ENCODE measurements at places on chromosomes 5 and 9.

- no peak for DNase-seq
These were observed 207.0 kb downstream of the MEF2C start for GRCh38 chr5:88675708-88676636.

- DNase-seq: no peak
These were observed 160.2 kb downstream of the ARHGEF28 start for GRCh38 chr5:73786043-73786831.

DNA sequence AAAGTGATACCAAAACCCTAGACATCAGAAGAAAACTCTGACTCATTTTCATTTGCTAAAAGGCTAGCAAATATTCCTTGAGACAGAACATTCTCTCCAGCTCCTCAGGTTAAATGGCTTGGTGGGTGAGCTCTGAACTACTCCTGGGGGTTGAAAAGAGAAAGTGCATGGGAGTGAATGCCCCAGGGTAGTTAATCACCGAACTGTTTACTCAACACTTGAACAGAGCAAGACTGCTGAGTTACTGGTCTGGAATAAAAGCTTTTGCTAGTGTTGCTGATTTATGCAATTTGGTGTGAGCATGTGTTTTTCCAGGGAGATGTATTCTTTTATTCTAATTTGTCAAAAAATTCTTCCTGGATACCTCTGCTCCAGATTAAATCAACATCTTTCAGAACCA, 88.3 kb upstream of the PRDM9 start:
- DNase-seq: no peak

GRCh38 chr5:10797261-10797660, 36.2 kb upstream of the DAP start:
- no peak for DNase-seq

GRCh38 chr5:60196385-60197113, 303.0 kb upstream of the PDE4D start:
- DNase-seq: peak; percentile 81

GRCh38 chr5:42600441-42600840, 156.2 kb upstream of the CCDC152 start:
- DNase-seq: no peak

- DNase-seq: no peak
These were observed 19.6 kb downstream of the FBXO38 start for GRCh38 chr5:148403344-148403743.

DNA sequence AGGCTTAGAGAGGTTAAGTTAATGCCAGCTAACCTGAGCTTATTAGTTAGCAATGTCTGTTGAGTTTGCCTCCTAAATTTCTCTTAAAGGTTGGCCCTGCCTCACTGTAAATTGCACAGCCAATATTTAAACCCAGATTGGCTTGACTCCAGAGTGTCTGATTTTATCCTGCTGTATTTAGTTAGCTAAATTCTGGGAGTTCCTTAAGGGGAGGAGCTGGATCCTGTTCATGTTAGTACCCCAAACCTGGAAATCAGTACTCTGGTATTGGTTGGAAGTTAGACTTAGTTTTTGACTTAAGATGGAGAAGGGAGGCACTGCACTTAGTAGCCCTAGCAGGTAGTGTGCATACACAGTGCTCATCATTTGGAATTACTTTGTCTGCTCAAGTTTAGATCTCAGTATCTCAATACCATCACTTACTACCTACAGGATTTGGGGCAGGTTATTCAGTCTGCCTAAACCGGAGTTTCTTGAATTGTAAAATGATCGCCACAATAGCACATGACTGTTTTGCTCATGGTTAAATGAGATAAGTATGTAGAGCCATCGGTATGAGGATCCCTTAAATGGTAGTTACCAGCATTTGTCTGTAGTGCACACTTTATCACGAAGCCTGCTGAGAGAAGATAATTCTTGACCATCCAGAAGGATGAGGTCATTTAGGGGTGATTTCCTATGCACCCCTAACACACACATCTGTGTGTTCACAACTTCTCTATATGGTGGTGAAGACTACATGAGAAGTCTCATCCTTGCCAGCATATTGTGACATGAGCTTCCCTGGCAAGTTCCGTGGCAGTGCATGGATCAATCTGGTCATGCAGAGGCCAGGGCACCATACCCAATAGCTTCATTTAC, 264.8 kb upstream of the TRIM32 start:
- peak; percentile 15 for DNase-seq

DNA sequence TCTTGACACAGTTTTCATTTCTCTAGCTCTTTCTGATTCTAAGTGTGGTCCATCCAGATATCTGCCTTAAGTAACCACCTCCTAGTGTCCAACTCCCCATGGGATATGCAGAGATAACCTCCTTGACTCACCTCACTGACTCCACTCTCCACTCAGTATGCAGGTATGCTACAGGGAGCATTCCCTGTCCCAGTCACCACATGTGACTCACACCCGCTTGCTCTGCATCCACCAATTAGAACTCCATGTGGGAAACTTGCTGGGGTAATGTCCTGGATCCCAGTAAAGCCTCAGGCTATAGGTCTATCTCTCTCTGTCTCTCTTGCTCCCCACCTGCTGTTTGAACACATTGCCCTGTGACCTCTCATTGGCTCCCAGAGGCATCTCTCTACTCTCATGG, 563.9 kb downstream of the HTR1A start:
- DNase-seq: no peak

DNA sequence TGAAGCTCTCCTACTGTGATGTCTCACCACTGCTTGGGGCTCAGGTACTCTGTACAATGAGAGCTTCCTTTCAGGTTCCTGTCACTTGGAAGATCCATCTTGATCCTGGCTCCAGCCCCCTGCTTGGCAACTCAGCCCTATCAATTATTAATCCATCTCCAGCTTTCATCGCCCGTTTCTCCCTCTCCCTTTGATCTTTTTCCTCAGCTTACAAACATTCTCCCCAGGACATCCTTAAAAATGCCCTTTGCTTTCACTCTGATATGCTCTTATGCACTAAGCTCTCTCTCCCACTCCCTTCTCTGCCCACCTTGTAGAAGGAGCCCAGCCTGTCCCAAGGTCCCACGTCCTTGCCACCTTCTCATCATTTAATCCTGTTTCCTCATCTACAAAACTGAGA, 109.0 kb downstream of the FRMD3 start:
- DNase-seq: no peak

GRCh38 chr9:87179553-87180340, 232.4 kb upstream of the GAS1 start:
- DNase-seq: no peak

DNA sequence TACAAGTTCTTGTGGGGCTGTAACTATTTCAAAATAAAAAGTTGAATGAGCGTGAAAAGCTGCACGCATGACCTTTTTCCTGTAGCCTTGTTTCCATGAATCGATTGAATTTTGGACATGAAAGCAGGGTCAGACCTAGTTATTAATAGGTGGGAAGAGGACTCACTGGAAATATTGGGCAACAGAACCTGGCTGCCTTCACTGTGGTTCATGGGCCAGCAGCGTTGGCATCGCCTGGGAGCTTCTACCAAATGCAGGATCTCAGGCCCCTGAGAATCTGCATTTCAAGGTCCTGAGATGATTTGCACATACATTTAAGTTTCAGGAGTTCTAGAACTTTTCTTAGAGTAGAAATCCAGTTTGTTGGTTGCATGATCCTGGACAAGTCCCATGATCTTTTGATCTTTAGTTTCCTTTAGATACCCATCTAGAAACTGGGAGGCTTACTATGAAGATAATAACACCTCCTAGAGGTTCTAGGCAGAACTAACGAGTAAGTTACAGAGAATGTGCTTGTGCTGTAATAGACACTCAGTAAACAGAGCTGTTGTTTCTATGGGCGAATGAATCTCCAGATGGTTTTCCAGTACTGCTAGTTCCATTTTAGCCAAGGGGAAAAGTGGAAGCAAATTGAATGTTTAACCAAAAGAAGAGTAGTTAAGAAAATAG, 12.4 kb downstream of the ANKRD33B start:
- no peak for DNase-seq

GRCh38 chr9:2181792-2182191, 166.6 kb downstream of the SMARCA2 start:
- DNase-seq: no peak

GRCh38 chr9:105043370-105043936, 115.5 kb upstream of the ABCA1 start:
- no peak for DNase-seq

DNA sequence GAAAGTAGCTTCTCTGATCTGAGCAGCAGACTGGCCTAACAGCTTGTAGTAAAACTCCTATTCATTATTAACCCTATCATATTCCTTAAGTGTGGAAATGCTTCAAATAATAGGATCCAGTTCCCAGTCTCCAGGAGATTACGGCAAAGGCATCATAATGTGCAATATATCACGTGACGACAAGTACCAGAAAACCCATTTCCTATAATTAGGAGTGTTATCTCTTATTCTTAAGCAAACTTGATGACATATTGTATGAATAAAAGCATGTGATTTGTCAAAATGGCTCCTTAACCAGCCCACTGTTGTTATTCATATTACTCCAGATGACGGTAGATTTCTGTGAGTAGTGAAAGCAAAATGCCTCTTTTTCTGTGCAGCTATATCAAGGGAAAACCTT, 2.9 kb downstream of the SV2C start:
- no peak for DNase-seq

DNA sequence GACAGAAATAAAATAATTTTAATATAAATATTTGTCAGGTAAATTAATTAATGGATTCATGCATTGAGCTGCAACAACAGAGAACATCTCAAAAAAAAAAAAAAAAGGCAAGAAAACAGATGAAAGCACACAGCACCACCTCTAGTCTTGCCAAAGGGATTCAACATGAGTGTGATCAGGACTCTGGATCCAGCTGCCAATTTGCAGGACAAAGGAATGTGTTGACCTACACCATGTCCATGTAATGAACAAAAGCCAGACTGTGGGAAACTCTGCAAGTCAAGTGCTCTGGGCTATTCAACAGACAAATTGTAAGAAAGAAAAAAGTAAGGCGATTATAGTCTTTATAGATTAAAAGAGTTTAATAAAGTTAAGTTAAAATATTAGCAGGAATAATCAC, 769.3 kb downstream of the TLR4 start:
- DNase-seq: no peak

- no peak for DNase-seq
These were observed 19.4 kb downstream of the CHD1 start for GRCh38 chr5:98909363-98909762.

DNA sequence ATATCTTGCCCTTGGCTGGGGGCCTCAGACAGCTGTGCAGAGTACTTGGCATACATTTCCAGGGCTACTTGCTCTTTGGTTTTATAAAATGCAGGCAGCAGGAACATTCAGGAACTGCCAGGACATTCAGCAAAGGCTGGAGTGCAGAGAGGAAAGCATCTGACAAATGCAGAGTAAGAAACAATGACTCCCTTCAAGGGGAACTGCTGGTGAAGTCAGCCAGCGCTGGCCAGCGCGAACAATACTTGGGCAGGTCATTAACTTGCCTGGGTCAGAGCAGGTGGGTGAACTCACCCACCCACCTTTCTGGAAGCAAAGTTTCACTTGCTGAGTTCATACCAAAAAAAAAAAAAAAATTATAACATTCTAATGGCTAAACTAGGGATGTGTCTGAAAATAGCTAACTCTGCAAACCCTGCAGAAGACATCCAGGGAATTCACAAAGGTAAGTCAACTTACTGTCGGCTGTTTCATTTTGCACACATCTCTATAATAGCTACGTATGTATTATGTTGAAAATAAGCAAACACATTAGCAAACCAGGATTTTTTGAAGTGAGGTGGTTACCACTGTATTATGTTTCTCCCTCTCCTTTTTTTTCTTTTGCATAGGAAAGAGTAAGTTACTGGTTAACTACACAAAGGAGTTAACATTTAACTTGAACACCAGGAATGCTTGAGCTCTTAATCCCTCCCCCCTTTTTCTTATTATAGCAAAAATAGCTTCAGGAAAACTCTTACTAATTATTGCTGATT, 152.2 kb downstream of the GLIS3 start:
- DNase-seq: no peak

GRCh38 chr5:172747471-172747870, 23.5 kb downstream of the DUSP1 start:
- no peak for DNase-seq

- no peak for DNase-seq
These were observed 215.5 kb downstream of the CYLC2 start for GRCh38 chr9:103210607-103211006.

DNA sequence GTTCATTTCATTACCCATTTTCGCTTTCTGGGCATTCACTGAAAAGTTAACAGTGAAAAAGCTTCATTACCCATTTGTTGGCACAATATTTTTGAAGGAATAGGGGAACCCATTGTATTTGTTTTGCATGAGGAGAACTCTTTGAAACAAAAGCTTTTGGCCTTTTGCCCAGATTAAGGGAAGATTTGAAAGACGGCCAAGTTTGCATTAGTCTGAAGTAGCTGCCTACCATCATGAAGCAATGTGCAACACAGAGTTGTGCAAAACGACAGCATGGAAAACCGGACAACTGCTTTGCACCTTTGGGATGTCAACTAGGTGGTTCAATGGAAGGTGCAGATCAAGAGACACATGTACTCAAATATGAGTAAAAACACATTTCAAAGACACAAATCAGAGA, 84.9 kb downstream of the TRPM3 start:
- DNase-seq: peak; percentile 43

- DNase-seq: no peak
These were observed 11.5 kb upstream of the CSNK1G3 start for GRCh38 chr5:123500471-123500870.

DNA sequence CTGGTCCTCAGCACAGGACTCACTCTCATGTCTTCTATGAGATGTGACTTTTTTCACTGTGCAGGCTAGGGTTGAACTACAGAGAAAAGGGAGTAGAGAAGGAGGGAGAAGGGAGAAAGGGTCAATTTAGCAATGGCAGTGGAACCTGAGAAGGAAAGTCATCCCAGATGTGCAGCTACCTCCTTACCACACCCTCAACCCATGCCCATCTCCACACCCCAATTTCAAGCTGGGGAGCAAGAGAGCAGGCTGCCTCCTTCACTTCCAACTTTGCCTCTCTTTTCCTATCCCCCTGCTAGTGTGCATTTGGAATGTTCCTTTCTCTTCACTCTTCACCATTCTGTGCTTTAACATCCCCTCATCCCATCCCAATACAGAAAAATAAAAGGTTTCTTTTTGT, 163.5 kb upstream of the MAP3K1 start:
- no peak for DNase-seq

DNA sequence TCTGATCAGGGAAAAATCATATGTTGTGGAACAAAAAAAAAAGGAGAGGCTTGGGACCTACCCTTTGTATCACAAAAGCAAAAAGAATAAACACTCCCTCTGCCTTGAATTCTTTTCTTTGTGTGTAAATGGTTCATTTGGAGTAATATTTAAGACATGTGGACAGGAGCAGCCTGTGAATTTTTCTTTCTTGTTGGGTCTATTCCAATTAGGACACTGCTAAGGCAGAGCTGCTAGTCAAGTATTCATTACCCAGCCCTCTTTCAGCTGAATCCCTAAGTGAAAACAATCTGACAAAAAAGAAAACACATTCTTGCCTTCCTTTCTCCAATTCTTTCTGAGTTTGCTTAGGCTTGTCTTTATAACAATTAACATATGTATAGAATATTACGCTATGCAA, 330.0 kb downstream of the EBF1 start:
- DNase-seq: no peak
